ENCODE measurements at places on chromosomes 4 and X. TPM values are rescaled to one million over a fixed set of nuclear protein-coding genes. Genes with fewer than 3 reads are reported as not detected.

NUDT6 gene
- 10.8 TPM for polyA plus RNA-seq

DDIT4L gene
- polyA plus RNA-seq, result 1.8 TPM

MBNL3 gene
- polyA plus RNA-seq, result 0.46 TPM

BANK1 gene
- 0.89 TPM for polyA plus RNA-seq

NUP54 gene
- polyA plus RNA-seq, result 16.9 TPM

SLC34A2 gene
- not detected for polyA plus RNA-seq

Data from Purkinje cell (primary cell).